ENCODE measurements at places on chromosomes 3 and 15.

GRCh38 chr15:64389036-64389435, 1.4 kb downstream of the TRIP4 start:
- no peak for DNase-seq

GRCh38 chr3:47152578-47152977, 11.3 kb downstream of the SETD2 start:
- no peak for DNase-seq

DNA sequence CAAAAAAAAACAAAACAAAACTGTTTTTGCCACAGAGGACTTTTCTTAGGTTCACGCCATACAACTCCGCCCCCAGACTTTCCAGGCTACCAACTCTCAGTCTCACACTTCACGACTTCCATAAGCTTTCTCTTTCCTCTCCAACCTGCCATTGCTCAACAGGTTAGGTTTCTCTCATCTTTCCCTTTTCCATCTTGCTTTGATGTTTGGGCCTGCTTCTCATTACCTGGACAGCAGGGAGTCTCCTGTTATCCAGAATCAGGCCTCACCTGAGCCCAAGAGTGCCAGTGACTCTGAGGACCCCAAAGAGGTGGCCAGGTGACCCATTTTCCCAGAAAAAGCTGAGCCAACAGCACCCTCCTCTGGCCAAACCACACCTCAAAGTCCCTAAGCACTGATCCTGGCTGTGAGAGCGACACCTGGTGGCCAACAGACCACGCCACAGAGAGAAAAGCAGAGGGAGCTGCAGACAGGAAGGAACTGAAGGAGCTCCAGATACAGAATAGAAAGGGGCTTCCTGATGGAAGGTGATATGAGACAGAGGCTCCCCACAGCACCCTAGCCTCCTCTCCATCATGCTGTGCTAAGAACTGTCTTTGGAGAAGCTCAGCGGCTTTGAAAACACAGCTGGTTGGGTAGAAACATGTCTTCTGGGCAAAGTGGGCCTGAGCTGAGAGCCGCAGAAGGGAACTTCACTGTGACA, 4.0 kb downstream of the CCDC51 start:
- DNase-seq: peak; percentile 81

- no peak for DNase-seq
These were observed 110.3 kb upstream of the ALDH1A3 start for GRCh38 chr15:100769043-100769974.

- no peak for DNase-seq
These were observed 7.8 kb upstream of the NUP210 start for GRCh38 chr3:13427662-13428603.

DNA sequence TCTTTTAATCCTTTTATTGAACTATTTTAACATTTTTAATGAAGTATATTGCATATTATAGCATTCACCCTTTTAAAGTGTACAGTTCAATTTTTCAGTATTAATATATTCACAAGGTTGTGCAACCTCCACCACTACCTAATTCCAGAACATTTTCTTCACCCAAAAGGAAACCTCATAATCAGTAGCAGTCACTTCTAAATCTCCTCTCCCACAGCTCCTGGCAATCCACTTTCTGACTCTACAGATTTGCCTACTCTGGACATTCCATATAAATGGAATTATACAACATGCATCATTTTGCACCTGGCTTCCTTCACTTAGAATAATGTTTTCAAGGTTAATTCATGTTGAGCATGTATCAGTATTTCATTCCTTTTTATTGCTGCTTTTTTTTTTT, 55.0 kb upstream of the HRH1 start:
- DNase-seq: no peak

GRCh38 chr3:66598168-66598567, 97.3 kb upstream of the LRIG1 start:
- DNase-seq: no peak

GRCh38 chr3:127459891-127460290, 130.6 kb downstream of the TPRA1 start:
- no peak for DNase-seq

GRCh38 chr3:18122264-18122663, 302.9 kb downstream of the SATB1 start:
- no peak for DNase-seq

DNA sequence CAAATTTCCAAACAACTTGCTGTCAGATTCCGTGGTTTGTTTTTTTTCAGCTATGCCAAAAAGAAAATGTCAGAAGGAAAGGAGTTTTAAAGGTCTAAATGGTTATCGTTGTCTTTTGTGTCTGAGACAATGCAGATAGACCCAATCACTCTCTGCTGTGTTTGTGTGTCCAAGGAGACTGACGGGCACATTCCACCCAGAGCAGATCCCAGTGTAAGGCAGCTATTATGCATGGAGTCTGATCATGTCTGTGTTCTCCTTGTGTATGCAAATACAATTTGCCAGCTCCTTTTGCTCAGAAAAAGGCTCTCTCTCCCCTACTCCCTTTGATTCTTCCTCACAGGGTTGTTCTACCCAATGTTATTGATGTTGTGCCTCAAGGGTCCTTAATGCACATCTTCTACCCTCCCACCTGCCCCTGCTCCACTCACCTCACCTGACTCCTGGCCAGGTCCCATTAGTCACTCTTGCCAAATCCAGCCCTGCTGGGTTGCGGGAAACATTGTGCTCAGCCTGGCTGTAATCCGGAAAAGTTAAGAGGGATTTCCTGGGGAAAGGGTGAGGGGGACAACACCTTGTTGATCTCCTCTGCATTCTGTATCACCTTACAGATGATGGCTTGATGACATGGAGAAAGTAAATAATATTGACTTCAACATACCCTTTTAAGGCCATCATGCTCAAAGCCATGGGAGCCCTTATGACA, 61.0 kb downstream of the OTOL1 start:
- peak; percentile 11 for DNase-seq

DNA sequence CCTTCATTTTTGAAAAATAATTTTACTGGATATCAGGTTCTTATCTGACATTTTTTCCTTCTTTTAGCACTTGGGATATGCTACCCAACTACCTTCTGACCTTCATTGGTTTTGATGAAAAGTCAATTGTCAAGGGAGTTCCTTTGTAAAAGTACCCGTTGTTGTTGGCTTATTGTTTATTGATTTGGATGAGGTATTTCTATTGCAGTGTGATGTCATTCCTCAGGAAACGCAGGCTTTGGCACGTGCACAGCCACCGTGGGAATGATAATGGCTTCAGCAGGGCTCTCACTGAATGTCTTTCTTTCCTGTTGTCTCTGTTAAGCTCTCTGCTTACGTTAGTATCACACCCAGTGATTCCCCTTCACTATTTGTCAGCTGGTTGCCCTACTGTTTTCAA, 944.6 kb downstream of the CADM2 start:
- DNase-seq: no peak

DNA sequence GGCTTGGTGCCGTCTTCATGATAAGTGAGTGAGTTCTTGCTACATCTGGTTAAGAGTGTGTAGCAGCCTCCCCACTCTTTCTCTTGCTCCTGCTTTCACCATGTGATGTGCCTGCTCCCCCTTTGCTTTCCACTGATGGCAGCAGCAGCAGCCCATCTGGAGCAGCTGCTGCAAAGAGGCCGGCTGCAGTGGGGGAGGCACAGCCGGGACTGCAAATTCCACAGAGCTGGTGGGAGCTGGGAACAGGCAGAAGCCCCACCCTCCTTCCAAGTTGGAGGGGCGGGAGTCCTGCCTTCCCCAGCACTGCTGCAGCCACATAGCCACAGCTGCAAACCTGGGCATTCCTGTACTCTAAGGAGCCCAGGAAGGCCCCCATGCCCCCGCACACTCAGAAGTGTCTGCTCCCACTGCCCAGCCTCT, 62.8 kb upstream of the IMPG2 start:
- no peak for DNase-seq

DNA sequence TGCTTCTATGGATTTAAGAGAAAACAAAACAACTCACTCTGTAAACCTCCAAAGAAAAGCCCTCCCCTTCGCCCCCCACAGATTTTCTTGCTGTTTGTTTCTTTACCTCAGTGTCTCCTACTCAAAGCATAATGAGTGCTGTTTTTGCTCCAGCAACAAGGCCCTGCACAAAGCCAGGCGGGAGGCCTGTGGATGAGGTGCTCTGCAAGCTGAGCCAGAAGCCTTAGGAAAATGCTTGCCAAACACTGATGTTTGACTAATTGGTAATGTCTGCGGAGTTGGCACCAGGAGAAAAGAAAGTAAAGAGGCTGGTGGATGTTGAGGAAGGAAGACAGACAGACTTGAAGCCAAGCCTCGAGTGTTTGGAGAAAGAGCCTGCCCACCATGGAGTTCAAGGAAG, 99.7 kb downstream of the RARB start:
- no peak for DNase-seq

GRCh38 chr15:60932051-60932915, 296.8 kb downstream of the RORA start:
- DNase-seq: no peak

DNA sequence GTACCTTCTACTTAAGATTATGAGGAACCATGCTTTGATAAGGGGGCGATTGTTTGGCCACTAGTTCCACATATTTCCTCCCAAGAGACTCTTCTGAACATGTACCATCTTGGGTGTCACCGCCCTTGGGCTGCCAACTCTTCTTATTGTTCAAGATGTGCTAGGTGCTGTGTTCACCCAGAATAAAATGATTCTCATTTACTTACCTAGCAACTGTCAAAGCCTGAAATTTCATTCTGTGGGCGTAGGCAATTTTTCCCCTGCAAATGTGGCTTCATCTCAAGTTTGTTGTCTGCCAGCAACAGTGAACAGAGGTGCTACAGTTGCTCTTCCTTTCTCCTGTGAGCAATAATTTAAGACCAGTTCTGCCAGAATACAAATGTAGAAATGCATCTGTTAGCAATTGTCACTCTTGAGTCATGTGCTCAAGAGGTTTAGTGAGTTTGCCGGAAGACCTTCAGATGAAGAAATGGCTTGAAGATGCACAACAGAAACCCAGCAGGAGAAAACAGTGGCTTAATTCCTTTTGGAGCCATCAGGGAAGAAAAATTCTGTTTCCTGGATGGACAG, 41.3 kb upstream of the RARB start:
- DNase-seq: no peak

DNA sequence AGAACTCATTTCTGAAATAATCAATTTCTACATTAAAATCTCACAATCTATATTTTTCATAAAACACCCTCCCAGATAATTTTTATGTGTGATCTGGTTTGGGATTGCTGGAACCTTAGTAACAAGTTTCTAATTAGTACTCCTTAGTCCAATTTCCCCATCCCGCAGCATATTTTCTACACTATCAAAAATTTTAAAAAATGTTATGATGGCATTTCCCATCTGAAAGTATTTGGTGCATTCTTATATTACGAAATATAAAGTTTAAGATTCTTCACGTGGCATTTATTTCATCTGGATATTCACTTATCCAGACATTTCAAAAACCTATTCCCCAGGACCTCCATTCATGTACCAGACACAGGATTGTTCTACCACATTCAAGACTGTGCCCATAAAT, 1.5 kb downstream of the OR5H14 start:
- no peak for DNase-seq

GRCh38 chr3:169661361-169662131, 2.0 kb downstream of the MECOM start:
- DNase-seq: peak; percentile 72

DNA sequence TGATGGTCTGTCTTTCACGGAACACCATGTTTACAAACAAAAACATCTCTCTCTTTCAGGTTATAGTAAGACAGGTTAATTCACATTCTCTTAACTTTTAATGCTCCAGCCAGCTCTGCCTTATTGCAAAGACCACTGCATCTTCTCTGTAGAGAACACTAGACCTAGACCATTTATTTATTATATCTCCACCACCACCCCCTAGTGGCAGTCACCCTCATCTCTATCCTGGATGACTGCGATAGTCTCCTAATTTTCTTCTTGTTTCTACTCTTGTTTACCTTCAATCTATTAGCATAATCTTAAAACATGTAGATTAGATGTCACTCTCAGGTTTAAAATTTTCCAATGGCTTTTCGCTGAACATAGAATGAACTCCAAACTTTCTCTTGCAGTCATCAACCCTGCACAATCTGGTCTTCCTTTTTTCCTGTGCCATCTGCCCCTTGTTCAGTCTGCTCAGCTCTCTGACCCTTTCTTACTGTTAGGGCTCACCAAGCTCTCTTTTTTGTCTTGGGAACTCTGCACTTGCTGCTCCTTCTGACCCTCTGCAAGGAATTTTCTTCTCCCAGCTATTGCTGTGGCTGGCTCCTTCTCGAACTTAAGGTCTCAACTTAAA, 155.6 kb downstream of the SQOR start:
- DNase-seq: no peak

GRCh38 chr15:84816694-84817465, at the start of gene ALPK3:
Gene ALPK3, plus strand, starts transcription at chr15:84817356. Its CDS starts 97 bp downstream, at chr15:84817453.
- no peak for DNase-seq

- no peak for DNase-seq
These were observed 29.4 kb downstream of the ATP2B2 start for GRCh38 chr3:10475983-10476382.

DNA sequence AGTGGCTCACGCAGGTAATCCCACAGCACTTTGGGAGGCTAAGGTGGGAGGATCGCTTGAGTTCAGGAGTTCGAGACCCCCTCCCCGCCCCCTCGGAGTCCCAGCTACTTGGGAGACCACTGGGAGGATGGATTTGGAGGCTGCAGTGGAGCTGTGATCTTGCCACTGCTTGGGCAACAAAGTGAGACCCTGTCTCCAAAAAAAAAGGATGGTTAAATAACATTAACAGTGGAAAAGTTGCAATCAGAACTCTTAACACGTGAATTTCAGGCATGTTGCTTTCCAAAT, 1.4 kb upstream of the TMEM87A start:
- DNase-seq: no peak

DNA sequence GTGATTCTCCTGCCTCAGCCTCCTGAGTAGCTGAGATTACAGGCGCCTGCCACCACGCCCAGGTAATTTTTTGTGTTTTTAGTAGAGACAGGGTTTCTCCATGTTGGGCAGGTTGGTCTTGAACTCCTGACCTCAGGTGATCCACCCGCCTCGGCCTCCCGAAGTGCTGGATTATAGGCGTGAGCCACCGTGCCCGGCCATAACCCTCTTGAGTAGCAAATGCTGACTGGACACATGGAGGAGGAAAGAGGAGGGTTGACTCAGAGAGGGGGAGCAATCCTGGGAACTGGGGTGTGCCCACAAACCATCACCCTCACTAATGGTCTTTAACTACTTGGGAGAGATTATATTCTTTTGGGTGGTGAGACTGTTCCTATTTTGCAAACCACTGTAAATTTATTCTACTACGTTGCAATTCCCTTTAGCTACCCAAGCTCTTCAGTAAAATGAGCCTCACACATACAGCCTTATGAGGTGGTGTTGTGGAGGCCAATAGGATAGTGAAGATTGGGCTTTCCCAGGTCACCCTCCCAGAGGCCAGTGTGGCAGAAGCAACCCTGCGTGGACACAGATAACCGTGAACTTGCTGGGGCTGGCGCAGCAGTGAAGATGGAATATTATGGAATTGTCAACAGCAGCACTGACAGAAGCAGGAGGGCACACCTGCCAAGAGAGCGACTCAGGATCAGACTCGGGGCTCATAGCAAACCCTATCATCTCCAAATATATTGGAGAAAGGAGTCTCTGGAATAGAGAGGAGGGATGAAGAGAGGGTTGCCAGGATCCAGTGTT, 37.4 kb downstream of the TLNRD1 start:
- DNase-seq: no peak

DNA sequence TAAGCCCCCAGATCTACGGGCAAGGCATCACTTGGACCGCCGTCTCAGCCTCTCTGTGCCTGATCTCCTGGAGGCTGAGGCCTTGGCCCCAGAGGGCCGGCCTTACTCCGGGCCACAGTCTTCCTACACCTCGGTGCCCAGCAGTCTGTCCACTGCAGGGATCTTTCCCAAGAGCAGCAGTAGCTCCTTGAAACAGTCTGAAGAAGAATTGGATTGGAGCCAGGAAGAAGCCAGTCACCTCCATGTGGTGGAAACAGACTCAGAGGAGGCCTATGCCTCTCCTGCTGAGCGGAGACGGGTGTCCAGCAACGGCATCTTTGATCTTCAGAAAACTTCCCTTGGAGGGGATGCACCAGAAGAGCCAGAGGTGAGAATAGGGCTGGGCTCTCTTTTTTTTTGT, 67.0 kb downstream of the MCTP2 start:
- no peak for DNase-seq

Data from NCI-H510A treated with DMSO at 0.1 percent for 48 hours (cell line).